ENCODE measurements at places on chromosomes 7 and 10.

DNA sequence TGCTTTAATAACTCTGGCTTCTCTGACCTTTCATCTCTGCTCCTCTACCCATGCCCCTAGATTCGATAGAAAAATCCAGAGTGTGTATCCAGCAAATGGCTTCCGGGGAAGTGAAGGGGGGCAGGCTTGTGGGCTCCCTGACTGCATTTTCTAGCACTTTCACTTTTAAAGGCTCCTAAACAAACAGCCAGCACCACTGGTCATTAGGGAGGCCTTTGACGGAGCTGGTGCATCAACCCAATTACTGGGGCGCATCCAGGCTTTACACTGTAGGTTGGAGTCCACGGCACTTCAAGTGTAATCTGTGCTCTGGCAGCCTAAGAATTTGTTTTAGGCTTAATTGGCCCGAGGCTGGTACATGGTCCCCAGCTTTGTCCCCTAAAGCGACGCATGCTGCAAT lies 291.9 kb downstream of the GFRA1 start:
- DNase-seq: no peak

DNA sequence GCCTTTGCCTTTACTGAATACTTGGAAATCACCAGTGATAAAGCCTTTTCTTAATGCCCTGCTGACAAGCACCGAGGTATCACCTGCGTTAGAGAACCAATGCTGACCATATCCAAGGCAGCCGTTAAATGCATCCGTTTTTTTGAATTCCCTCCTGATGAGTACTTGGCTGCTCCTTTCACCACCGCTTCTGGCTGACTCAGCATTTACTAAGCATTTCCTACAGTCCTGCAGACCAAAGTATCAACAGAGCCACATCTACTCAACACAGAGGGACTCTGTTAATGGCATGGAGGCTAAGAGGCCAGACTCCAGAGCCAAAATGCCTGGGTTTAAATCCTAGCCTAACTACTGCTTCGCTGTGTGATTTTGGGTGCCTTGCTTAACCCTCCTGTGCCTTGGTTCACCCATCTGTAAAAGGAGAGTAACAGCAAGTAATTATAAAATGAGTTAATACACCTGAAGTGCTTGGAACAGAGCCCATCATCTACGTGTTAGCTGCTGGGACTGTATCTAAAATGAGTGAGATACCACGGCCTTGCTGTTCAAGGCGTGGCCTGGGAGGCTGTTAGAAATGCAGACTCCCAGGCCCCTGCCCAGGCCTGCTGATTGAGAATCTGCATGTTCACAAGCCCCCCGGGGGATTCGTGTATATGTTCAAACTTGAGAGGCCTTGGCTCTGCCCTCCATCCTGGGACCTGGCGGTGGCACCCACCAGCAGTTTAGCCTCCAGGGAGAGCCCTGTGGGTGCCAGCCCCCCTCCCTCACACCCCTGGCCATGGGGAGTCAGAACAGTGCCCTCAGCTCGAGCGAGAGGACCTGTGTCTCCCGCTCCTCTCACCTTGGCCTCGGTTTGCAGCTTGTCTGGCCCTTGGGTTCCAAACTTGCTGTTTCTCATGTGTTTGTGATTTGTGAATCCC lies 30.8 kb upstream of the EFCAB10 start:
- DNase-seq: no peak

DNA sequence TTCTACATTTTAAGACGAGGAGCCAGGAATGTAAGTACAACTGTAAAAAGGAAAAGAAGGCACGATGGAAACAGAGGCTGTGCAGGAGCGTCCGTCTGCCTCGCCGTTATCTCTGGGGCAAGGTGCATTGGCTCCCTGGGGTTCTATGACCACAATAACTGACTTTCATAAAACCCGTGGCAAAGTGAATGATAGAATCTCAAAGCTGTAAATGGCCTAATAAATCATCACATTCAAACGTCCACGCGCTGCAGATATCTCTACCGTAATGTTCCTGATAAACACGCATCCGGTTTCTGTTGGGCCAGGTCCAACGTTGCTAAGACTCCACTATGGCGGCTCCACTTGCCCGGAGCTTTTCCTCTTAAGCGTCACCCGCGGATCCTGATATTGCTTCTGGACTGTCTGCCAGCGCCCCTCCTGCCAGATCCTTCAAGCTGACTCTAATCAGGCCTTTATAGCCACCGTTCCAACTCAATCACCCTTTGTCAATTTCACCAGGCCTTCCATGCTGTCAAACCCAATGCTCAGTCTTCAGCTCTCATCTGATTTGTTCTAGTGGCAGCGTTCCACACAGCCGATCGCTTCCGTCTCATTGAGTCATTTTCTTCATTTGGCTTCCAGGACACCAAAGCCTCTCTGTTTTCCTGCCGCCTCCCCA lies 265.6 kb upstream of the FOXK1 start:
- DNase-seq: no peak

- peak; percentile 20 for DNase-seq
Observed at GRCh38 chr7:148503900-148504487, 86.6 kb upstream of the C7orf33 start.

- DNase-seq: peak; percentile 10
Observed at GRCh38 chr10:69228151-69228550, 8.0 kb downstream of the HKDC1 start.

DNA sequence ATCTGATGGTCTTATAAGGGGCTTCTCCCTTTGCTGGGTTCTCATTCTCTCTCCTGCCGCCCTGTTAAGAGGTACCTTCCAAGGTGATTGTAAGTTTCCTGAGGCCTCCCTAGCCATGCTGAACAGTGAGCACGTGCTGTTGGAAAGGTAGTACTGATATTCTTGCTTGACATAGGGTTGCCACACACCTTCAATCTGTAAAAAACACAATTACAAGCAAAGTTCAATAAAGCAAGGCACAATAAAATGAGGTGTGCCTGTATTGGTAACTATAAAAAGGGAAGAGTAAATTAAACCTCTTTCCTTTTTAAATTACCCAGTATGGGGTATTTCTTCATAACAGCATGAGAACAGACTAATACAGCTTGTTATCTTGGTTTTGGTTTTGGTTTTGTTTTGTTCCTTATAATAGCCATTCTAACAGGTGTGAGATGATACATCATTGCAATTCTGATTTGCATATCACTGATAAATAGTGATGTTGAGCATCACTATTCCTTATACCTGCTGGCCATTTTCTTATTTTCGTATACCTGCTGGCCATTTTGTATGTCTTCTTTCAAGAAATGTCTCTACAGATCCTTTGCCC lies 164.9 kb upstream of the TRIM24 start:
- DNase-seq: no peak

GRCh38 chr7:132750096-132750495 lies 173.8 kb upstream of the PLXNA4 start:
- DNase-seq: no peak

GRCh38 chr7:27581119-27581518 lies 81.6 kb downstream of the HIBADH start:
- DNase-seq: no peak

- DNase-seq: no peak
Observed at GRCh38 chr7:46170792-46171191, 249.7 kb upstream of the IGFBP3 start.

DNA sequence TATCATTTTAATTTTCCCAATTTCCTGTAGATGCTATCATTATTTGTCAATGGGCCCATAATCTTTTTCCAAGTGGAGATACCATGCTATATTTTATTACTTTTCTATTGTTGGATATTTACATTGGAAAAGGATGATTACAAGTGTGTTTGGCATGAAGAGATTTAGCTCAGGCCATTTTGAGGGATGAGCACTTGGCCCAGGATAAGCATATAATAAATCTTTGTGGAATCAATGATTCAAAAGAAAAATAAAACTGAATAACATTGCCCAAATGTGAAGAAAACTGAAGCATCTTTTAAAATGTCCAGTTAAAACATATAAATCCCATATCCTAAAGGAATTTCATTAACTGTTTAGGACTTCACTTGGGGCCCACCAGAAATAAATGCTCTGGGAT lies 260.9 kb upstream of the BMPER start:
- no peak for DNase-seq

- DNase-seq: no peak
Observed at GRCh38 chr7:94133460-94133859, 129.3 kb upstream of the BET1 start.

GRCh38 chr7:55247428-55247827 lies 117.7 kb upstream of the LANCL2 start:
- no peak for DNase-seq

DNA sequence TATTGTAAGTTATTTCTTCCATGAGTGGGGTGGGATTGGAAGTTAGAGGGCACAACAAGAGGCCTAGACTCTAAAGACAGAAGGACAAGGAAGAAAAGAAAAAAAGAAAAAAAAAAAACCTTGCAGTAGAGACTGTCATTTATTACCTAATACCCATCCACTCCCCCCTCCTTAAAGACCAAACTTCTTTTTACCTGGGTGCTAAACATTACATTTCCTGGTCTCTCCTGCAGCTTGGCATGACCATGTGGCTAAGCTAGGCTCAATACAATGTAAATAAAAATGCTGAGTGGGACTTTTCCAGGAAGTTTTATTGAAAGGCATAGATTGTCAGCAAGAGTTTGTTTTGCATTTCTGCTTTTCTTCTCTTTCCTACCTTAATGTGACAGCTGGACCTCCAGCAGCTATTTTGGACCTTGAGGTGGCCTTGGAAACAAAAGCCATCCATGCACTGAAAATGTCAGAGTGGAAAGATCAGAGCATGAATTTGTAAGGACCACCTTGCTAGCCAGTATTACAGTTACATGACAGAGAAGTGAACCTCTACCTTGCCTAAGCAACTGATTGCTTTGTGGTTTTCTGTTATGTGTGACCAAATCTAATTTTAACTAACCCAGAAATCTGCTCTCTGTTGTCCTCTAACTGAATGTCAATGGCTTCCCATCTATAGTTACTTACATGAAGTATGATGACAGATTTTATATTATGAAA lies 81.3 kb upstream of the SFMBT2 start:
- no peak for DNase-seq

GRCh38 chr10:133347710-133348517 lies 741 bp downstream of the PRAP1 start:
- DNase-seq: no peak

GRCh38 chr10:46270086-46270811 lies 16.5 kb upstream of the ANTXRL start:
- DNase-seq: no peak

DNA sequence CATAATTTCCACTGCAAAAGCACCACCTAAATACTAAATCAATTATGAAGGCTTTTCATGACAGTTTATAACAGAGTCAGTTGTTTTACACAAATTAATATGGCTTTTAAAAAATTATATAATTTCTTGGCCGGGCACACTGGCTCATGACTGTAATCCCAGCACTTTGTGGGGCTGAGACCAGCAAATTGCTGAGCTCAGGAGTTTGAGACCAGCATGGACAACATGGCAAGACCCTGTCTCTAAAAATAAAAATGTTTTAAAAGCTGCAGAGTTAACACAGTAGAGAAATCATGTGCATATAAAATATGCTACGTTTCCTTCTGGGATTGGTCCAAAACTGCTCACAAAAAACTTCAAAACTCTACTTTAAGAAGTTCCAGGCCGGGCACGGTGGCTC lies 43.6 kb upstream of the EIF4H start:
- DNase-seq: no peak

GRCh38 chr10:5147981-5148677 lies 36.8 kb downstream of the AKR1C8 start:
- DNase-seq: no peak

GRCh38 chr7:5367661-5368060 lies 56.0 kb downstream of the TNRC18 start:
- DNase-seq: no peak

GRCh38 chr7:158406364-158406763 lies 181.3 kb downstream of the PTPRN2 start:
- DNase-seq: no peak

DNA sequence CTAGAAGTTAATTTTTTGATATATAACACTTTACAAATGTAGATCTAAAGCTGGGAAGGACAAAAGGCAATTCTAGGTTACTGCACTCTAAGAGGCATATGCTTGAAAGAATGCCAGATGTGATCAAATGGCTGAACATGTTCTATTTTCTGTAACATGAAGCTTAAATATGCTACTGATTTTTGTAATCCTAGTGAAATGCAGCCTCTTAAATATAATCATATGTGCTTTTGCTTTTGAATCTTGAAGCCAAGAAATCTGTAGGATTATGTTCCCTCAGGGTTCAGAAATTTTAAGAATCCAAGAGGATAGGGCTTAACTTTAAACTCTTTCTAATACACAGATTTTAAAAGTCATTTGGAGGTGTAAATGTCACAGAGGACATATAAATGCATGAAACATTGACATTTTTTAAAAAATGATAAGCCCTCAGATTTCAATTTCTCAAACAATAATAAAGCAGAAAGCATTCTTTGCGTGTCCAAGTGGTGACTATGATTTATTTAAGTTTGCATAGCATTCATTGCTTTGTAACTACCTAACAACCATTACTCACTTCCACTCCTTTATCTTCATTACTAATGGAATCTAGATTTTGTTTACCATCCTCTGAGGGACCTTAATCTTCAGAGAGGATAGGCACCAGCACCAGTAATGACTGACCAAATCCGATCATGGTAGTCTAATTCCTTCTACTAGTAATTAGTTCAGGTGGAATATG lies 170.4 kb downstream of the MAGI2 start:
- no peak for DNase-seq

DNA sequence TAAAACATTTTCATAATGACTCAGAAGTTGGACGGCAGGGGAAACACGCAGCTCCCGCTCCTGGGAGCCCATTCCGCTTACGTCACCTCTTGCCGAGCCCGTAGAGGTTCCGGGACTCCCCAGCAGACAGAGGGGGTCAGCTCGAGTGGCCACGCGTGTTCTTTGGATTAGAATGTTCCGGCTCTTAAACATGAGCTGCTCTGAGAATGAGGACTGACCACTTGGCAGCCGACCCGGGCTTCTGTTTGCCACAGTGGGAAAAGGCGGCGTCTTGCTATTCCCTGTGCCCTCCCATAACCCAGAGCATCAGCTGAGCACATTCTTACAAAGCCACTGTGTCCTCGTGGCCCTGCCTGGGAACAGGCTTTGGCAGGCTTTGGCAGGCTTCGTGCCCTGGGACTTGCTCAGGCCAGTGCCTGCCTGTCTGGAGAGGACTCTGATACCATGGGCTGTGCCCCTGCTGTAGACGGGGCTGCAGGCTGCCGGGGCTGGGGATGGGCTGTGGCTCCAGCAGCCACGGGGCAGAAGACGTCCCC lies 40.1 kb downstream of the PFKP start:
- DNase-seq: no peak

DNA sequence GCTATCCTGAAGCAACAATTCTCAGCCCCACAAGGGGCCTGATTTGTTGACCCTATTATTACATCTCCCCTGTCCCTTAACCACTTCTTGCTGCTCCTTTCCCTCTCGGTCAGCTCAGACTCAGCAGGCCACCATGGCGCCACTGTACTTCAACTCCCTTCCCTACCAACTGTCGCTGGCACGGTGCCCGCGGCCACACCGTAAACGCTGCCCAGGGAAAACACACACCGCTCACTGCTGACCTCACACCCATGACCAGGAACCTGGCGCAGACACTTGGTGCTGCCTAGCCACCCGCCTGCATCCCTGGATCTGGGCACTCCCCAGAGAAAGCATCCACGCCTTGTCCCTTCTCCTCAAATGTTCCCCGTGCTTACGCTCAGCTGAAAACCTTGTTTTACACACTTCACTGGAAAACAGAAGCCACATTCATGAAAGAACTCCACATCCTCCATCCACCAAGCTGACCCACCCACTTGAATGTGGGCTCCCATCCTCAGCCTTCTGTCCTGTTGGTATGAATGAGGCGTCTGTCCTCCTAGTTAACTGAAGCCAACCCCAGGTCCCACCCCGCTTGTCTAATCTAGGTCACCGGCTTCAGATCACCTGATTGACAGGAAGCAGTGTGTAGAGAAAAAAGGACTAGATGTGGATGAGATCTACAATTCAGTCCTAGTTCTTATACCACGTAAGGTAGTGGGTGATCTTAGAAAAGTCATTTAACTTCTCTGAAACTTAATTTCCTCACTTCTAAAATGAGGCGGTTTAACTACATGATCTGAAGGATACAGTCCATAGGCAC lies 28.5 kb upstream of the CRYGN start:
- no peak for DNase-seq
